Progenitor cell of endocrine pancreas (in vitro differentiated cells): ENCODE measurements at places on chromosomes 16 and 17.

DNA sequence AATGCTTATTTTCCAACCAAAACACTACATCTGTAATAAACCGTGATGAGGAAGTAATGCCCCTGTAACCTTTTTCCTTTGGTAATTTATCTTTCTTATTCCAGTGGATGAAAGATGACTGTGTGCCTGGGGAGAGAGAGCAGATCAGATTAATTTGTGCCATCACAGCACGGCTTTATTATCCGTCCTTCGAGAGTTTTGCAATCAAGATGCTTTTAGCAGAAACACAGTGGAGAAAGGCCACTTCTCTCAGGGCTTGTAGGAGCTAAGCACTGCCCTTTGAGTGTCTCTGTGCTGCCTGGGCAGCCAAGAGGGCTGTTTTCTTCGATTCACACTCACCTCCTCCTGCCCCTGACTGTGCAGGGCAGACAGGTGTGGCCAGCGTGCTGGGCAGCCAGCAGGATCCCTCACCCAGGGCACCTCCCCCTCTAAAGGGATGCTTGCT, 190.2 kb downstream of the PRKCA start:
- no peaks in the 10 kb centered on the region for H3K36me3 ChIP-seq
- H3K4me1 ChIP-seq: peaks cover 9% of the 10 kb centered on the region
- H3K4me3 ChIP-seq: no peak overlapping the region

DNA sequence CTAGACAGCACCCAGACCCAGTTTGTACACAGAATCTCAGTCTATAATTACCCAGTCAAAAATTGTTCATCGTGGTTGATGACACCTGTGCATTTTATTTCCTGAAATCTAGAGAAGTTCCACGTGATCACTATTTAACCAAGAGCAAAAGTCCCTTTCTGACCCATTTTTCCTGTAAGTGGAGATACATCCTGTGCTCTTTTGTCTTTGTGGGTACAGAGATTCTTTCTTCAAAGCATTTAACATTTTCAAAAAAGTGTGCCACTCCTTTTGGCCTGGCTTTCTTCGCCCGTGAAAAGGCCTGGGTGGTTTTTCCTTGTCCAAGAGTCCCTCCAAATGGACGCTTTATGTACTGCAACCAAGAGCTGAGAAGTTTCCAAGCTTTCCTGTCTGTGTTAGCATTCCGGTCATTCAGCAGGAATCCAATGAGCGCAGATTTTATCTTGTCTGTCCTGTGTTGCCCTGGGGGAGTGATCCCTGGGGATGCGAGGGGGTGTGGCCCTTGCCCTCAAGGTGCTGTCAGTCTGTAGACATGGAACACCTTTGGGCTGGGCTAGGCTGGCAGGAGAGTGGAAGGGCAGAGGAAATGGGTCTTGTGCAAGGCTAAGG, 161.1 kb upstream of the CACNG5 start:
- no peak overlapping the region for H3K4me3 ChIP-seq
- peak; percentile 21 for DNase-seq
- H3K27ac ChIP-seq: no peak overlapping the region
- no peaks in the 10 kb centered on the region for H3K27me3 ChIP-seq
- H3K4me1 ChIP-seq: peaks cover 8% of the 10 kb centered on the region
- H3K36me3 ChIP-seq: no peaks in the 10 kb centered on the region

DNA sequence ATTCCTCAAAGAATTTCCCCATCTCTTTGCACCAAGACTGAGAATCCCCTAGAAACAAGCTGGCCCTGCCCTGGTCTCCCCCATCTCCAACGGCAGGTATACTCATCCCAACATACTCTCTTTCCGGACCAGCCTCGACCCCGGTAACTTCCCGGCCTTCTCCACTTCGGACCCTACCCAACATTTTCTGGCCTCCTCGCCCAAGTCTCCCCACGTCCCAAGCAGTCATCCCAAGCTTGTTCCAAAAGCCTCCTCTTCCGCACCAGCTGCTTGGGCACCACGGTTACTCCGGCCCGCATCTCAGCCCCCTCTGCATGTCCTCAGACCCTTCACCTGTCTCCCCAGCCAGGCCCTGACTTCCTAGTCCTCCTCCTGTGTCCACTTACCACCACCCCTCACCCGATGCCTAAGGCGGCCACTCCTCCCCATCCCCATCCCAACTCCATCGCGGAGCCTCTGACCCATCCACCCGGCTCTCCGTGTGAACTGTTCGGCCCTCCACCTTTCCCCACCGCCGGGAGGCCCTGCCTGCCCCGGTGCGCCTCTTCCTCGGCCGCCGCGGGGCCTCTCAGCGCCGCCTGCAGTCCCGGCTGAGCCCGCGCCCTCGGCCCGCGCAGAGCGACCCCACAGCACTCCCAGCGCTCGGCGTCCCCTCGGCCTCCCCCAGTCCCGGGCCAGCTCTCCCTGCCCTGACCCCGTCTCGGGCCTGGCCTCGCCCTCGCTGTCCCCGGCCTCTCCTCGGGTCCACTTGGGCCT, 994 bp downstream of the PITPNA start:
- peak; percentile 42 for DNase-seq
- peak overlapping the region; percentile 85 for H3K4me3 ChIP-seq
- peak overlapping the region; percentile 94 for H3K27ac ChIP-seq
- H3K4me1 ChIP-seq: peaks cover 23% of the 10 kb centered on the region
- H3K36me3 ChIP-seq: no peaks in the 10 kb centered on the region

GRCh38 chr17:73103641-73104335, 11.3 kb upstream of the SLC39A11 start:
- no peaks in the 10 kb centered on the region for H3K4me1 ChIP-seq
- H3K27ac ChIP-seq: no peak overlapping the region
- peaks cover 35% of the 10 kb centered on the region for H3K27me3 ChIP-seq
- no peak for DNase-seq

DNA sequence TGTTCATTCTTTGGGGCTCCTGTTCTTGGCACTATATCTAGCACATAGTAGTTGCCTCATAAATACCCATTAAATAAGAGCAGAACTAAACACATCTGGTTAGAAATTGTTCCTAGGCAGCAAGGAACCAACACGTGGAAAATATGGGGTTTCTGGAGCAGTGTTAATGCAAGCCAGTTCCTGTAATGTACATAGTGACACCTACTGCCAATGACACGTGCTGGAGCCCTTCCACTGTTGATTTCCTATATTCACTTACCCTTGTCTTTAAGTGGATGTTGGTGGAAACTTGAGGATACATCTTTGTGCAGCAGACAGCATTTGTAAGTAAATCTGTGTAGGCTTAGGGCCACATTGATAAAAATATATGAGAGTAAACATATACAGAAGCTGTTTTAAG, 1.6 kb upstream of the IRF8 start:
- no peak overlapping the region for H3K27ac ChIP-seq
- H3K4me3 ChIP-seq: no peak overlapping the region
- peaks cover 18% of the 10 kb centered on the region for H3K4me1 ChIP-seq
- no peak for DNase-seq

GRCh38 chr16:17228048-17228707, 242.6 kb downstream of the XYLT1 start:
- no peak for DNase-seq
- no peaks in the 10 kb centered on the region for H3K27me3 ChIP-seq
- peaks cover 4% of the 10 kb centered on the region for H3K4me1 ChIP-seq
- no peak overlapping the region for H3K4me3 ChIP-seq
- no peaks in the 10 kb centered on the region for H3K36me3 ChIP-seq
- H3K27ac ChIP-seq: no peak overlapping the region

- DNase-seq: no peak
- H3K27me3 ChIP-seq: no peaks in the 10 kb centered on the region
- H3K36me3 ChIP-seq: peaks cover 9% of the 10 kb centered on the region
- no peak overlapping the region for H3K27ac ChIP-seq
- H3K4me1 ChIP-seq: peaks cover 2% of the 10 kb centered on the region
- H3K4me3 ChIP-seq: no peak overlapping the region
Measured at GRCh38 chr17:9484789-9485188, 90.8 kb downstream of the STX8 start.

- H3K4me1 ChIP-seq: peaks cover 48% of the 10 kb centered on the region
- H3K27me3 ChIP-seq: no peaks in the 10 kb centered on the region
- H3K36me3 ChIP-seq: peaks cover 11% of the 10 kb centered on the region
- DNase-seq: no peak
- H3K4me3 ChIP-seq: no peak overlapping the region
- no peak overlapping the region for H3K27ac ChIP-seq
Measured at GRCh38 chr17:46163316-46163715, 29.9 kb downstream of the KANSL1 start.

DNA sequence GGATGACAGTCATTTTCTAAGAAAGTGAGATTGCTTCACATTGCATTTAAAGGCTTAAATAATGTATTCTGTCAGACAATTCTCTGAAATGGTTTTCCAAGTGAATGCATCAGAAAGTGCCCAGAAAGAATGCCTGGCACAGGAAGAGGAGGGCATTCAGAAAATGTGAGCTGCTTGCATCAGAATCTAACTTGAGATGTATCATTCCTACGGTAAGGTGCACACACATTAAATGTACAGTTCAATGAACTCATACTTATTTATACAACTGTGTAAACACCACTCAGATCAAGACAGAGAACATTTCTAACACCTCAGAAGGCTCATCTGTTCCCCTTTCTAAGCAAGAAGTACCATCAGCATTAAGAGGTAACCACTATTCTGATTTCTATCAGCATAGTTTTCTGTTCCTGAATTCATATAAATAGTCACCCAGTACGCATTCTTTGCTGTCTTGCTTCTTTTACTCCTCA, 638.0 kb downstream of the MAF start:
- peaks cover 6% of the 10 kb centered on the region for H3K36me3 ChIP-seq
- H3K4me1 ChIP-seq: peaks cover 3% of the 10 kb centered on the region
- no peak overlapping the region for H3K4me3 ChIP-seq

DNA sequence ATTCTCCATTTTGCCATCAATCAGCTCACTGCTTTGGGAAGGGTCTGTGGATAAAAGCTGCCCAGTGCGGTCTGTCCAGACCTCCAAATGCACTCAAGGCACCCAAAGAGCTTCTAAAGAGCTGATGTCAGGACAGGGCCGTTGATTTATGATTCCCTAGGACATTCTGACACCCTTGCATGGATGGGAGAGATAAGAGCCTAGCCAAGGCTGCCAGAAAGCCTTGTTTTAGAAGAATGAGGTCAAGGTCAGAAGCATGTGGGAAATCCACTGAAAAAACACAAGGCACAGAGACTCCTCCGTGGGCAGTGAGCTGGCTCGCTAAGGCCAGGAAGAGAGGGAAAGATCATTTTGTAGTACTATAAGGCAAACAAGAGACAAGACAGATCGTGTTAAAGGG, 214.0 kb downstream of the CDH11 start:
- H3K4me1 ChIP-seq: no peaks in the 10 kb centered on the region
- H3K27ac ChIP-seq: no peak overlapping the region

- H3K27me3 ChIP-seq: peaks cover 40% of the 10 kb centered on the region
- peak overlapping the region; percentile 62 for H3K27ac ChIP-seq
- no peaks in the 10 kb centered on the region for H3K36me3 ChIP-seq
- H3K4me1 ChIP-seq: peaks cover 6% of the 10 kb centered on the region
Measured at GRCh38 chr16:88688013-88688778, 1.9 kb upstream of the SNAI3 start.

GRCh38 chr17:77572851-77573250, 385.7 kb upstream of the TNRC6C start:
- H3K27me3 ChIP-seq: peaks cover 47% of the 10 kb centered on the region
- H3K27ac ChIP-seq: no peak overlapping the region
- no peaks in the 10 kb centered on the region for H3K36me3 ChIP-seq
- DNase-seq: no peak

DNA sequence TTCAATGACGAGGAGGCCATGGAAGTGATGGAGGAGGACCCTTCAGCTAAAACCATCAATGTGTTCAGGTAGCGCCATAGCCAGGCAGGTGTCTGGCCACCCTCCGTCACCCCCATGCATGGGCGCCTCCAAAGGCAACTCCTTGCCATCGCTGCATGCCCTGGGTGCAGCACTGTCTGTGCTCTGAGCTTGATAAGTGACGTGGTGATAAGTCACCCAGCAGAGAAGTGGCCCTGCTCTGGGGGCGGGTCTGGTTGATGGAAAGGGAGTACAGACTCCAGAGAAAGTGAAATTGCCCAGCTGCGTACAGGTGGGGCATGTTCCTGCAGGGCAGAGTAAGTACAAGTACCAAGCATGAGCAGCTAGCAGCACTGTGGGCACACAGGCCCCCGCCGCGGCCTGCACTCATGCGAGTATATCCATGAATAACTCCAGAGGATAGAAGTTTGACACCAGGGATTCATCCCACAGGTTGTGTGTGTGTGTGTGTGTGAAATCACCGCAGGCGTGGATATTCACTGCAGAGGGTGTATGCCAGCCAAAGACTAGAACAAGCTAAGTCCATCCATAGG, 13.1 kb downstream of the DNAI2 start:
- no peak overlapping the region for H3K4me3 ChIP-seq
- no peak overlapping the region for H3K27ac ChIP-seq
- H3K4me1 ChIP-seq: peaks cover 2% of the 10 kb centered on the region

DNA sequence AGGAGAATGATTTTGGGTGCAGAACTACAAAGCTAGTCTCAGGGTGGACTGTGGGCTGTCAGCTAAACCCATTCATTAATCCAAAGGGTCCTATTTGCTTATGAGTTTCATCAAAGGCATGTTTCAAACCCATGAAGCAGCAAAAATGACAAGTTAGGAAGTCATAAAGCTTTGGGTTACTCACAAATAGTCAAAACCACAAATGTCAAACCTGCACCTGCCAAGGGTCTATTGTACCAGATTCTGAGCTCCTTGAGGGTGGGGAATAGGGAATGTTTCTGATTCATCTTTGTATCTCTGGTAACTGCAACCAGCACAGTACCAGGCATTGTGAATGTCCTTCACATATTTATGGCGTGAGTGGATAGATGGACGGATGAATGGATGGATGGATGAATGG, 317.7 kb downstream of the MAF start:
- H3K4me1 ChIP-seq: peaks cover 11% of the 10 kb centered on the region
- H3K4me3 ChIP-seq: no peak overlapping the region
- H3K36me3 ChIP-seq: no peaks in the 10 kb centered on the region
- H3K27me3 ChIP-seq: peaks cover 25% of the 10 kb centered on the region
- H3K27ac ChIP-seq: no peak overlapping the region

DNA sequence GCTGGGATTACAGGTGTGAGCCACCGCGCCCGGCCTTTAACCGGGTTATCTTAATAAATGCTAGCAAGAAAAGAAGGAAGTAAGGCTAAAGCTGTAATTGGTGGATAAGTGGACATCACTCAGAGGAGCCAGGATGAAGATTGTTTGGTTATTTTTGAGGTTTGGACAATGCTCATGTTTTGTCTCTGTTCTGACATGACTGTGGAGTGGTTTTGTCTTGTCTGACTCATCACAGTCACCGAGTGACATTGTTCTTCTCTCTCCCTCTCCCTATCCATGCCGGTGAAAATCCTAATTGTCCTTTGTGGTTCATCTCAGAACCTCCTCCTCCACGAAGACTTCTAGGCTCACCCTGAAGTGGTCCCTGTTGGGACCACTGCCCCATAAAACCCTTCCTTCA, 23.5 kb upstream of the GRIN2A start:
- DNase-seq: no peak
- H3K27ac ChIP-seq: no peak overlapping the region
- no peaks in the 10 kb centered on the region for H3K4me1 ChIP-seq
- no peaks in the 10 kb centered on the region for H3K36me3 ChIP-seq
- H3K27me3 ChIP-seq: peaks cover 2% of the 10 kb centered on the region

- peak; percentile 32 for DNase-seq
- no peak overlapping the region for H3K27ac ChIP-seq
- H3K27me3 ChIP-seq: no peaks in the 10 kb centered on the region
- H3K4me1 ChIP-seq: no peaks in the 10 kb centered on the region
Measured at GRCh38 chr17:3827124-3827773, 18.8 kb downstream of the NCBP3 start.
